ENCODE measurements at places on chromosomes 11 and 22.

GRCh38 chr22:39240831-39241793, 3.7 kb downstream of the PDGFB start:
- peak; percentile 52 for DNase-seq

DNA sequence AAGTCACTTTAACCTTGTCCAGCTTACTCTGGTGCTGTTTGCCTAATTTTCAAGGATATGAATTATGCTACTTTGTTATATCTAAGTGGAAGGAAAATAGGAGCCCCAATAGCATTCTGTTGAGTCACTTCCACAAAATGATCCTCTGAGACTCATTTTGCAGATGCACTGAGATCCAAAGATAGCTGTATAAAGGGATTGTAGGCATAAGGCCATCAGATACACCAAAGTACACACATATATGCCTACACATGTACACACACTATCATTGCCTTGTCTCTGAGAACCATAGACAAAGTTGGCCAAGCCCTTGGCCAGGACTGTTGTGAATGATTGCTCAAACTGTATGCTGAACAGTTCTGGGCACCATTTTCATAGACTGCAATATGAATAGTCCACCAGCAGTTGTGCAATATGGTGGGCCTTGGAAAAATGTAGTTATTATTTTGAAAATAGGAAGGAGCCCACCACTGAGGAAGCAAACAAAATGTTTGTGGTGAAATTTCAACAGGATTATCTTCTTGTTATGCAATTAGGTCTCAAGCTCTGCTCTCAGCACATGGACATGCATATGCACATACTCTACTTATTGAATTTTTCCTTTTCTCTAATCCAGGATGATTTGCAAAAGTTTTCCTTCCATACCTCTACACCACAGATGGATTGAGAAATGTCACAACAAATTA, 186.0 kb upstream of the CTSC start:
- DNase-seq, result peak; percentile 18

GRCh38 chr11:81237139-81237538, 1496.5 kb downstream of the FAM181B start:
- DNase-seq, result peak; percentile 33

- no peak for DNase-seq
Measured at GRCh38 chr11:3735827-3736226, 61.5 kb downstream of the NUP98 start.
